Panc1 (cell line): ENCODE measurements at places on chromosomes 1 and 21.

DNA sequence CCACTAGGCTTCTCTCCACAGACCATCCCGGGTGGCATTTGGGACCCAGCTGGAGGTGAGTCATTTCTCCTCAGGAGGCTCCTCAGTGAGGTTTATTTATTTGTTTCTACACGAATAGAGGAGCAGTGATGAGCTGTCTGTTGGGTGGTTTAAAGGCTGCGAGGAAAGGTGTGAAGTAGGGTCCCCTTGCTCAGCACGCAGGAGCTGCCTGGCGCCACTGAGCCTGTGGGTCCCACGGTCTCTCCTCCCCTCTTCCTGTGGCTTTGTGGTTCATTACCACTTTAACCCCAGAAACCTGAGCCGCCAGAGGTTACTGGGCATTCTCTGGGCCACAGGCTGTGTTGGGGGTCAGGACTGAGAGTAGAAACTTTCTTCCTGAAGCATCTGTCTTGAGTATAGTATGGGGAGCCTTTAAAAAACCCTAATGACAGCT is 39.9 kb downstream of the IL6R start:
- no peak for DNase-seq

DNA sequence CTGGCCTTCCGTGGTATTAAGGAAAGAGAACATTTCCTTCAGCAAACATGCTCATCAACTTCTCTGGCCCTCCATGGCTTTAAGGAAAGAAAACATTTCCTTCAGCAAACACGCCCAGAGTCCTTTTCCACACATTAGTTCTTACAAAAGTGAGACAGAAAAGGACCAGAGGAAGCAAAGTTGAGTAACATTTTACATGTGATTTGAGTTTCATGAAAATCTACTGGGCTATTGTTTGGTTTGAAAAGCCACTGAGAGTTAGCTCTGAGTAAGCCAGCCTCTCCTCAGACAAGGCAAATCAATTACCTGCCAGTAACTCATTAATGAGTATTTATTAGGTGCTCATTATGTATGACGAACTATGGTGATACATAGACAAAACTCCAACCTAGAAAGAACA is 78.0 kb downstream of the NID1 start:
- DNase-seq, result no peak

DNA sequence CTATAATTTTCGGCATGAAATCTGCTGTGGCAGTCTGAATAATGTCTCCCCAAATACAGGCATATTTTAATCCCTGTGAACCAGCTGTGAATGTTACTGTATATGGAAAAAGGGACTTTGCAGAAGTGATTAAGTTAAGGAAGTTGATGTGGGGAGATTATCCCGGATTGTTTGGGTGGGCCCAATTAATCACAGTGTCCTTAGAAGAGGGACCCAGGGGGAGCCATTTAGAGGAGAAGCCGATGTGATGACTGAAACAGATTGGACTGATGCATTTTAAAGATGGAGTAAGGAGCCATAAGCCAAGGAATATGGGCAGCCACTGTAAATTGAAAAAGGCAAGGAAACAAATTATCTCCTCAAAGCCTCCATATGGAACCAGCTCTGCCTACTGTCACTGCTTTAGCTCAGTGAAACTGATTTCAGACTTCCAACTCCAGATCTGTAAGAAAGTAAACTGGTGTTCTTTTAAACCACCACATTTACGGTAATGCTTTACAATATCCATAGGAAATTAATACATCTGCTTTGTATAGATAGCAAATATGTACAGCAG is 61.1 kb upstream of the GPR88 start:
- DNase-seq, result no peak

- no peak for DNase-seq
Observed at GRCh38 chr1:205840146-205840923, 9.6 kb downstream of the PM20D1 start.

GRCh38 chr1:8926707-8927694 is 18.7 kb upstream of the CA6 start:
- DNase-seq, result no peak

- no peak for DNase-seq
Observed at GRCh38 chr21:38268864-38269575, 12.2 kb downstream of the KCNJ15 start.

GRCh38 chr1:212401838-212402582 is 12.7 kb downstream of the PACC1 start:
- no peak for DNase-seq

GRCh38 chr1:231065510-231066241 is 25.6 kb upstream of the FAM89A start:
- DNase-seq, result no peak

DNA sequence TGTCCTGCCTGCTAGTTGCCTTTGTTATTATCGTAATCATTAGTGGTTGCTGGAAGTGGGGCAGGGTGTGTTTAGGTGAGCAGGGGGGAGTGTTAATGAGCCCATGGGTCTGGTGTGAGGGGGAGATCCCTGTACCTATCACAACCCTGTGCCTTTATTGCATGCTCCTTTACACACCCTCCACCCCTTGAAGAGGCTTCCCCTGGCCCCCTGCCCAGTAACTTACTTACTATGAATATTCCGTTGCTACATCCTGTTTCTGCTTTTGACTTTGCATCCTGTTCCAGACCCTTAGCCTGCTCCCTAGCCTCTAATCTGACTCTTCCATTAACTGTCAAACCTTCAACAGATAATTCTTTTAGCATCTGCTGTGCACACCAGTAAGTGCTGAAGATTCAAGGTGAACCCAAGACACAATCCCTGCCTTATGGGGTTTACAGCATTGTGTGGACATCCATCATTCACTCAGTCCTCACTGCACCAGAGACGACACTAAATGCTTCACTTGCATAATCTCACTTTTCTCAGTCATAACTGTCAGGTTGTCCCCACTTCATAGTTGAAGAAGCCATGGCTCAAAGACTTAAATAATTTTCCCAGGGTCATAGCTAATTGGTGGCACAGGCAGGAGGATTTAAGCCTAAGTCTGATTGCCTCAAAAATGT is 47.9 kb downstream of the CDC7 start:
- DNase-seq, result no peak

DNA sequence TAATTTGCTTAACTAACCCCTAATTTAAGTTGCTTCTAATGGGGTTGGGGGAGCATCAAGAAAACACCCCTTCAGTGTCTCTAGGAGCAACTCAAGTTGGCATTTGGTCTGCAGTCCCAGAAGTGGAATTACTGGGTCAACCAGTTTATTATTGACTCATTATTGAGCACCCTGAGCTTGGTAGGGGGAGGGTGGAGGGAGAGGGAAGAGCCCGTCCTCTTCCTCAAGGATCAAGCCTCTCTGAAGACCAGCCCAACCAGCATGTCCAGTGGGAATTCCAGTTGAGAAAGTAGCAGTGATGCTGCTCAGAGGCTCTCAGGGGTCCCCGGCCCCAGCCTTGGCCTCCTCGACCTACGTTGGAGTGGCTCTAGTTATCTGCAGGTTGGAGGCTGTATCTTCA is 2.1 kb upstream of the PLA2G2F start:
- no peak for DNase-seq

DNA sequence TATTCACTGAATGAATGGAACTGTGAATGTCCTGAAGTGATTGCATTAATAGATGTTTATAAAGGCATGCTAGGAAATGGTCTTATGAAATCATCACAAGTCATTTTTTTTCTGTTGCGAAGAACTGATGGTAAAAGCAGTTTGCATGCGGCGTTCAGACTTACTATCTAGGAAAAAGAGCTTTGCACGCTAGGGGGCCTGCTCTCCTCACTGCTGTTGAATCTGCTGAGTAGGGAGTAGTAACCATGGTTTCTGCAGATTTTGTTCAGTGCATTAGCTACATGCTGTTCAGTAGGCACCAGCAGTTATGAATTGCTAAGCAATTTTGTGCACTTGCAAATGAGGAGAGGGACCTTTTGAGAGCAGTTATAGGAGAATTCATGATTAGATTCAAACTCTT is 57.9 kb downstream of the CENPF start:
- no peak for DNase-seq

GRCh38 chr1:109228167-109228566 is 14.4 kb downstream of the SARS1 start:
- no peak for DNase-seq

DNA sequence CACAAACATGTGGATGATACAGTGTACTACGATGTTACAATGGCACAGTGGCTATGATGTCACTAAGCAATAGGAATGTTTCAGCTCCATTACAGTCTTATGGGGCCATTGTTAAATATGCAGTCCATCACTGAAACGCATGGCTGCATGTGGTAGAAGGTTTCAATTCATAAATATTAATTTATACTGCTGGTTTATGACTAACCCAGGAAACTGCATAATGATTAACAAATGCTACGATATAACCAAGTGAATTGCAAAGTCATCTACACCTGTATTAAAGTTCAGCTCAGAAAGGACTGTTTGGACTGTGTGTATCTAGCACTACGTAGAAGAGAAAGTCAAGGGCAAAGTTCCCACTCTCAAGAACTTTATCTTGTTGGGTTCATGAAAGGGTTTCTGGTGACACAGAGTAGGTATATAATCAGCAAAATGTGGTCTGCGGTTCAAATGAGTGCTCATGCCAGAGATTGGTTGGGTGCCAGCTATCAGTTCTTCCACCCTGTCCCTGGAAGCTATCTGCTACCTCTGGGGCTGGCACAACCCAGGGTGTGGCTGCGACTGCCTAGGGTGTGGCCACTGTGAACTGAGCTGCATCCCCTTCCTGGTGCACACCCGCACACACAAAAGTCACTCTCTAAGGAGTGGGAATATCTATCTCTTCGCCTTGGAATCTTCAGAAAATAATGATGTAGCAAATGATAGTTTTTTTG is 14.8 kb downstream of the MGST3 start:
- no peak for DNase-seq

- DNase-seq, result peak; percentile 57
Observed at GRCh38 chr1:119275145-119276134, 93.1 kb upstream of the HAO2 start.

DNA sequence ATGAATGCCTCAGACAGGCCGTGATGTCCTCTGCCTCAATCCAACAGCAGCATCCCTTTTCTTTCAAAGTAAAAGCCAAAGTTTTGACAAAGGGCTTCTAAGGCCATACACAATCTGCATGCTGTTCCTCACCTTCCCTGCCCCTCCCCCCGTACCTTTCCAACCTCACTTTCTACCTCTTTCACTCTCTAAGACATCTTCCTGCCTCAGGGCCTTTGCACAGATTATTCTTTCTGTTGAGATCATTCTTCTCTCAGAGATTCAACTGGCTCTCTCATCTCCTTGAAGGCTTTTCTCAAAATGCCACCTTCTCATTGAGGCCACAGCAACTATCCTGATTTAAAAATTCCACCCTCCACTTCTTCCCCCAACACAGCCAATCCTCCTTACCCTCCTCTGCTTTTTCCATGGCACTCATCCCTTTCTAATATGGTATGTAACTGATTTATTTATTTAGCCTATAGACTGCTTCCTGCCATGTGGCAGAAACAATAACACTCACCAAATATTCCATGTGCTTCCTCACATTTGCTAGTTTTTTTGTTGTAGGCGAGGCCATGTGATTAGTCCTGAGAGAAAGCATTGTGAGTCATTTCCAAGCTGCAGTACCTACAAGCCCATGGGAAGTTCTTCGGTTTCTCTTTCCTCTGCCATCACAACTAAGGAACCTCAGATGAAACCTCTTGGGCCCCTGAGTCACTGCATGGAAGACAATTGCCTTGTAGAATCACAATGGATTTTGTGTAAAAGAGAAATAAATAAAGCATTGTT is 58.7 kb upstream of the GADD45A start:
- DNase-seq, result no peak

GRCh38 chr1:98325646-98326440 is 335.7 kb upstream of the SNX7 start:
- DNase-seq, result no peak

DNA sequence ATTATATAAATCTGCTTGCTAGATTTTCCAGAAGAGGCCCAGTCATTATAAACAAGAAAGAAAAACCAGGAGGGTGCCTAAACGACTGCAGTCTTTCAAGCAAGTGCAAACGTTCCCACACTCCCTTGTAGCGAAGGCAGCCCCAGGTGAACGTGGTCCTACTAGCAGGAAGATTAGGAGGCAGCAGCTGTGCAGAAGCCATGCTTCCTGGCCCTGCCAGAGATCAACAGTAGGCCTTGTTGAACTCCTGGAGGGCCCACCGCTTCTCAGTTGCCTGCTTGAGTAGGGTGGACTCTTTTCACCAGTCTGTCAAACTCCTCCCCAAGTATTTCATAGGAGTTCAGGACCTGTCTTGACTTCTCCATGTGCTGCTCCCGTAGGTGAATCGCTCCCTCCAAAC is 163.0 kb upstream of the GORAB start:
- no peak for DNase-seq

DNA sequence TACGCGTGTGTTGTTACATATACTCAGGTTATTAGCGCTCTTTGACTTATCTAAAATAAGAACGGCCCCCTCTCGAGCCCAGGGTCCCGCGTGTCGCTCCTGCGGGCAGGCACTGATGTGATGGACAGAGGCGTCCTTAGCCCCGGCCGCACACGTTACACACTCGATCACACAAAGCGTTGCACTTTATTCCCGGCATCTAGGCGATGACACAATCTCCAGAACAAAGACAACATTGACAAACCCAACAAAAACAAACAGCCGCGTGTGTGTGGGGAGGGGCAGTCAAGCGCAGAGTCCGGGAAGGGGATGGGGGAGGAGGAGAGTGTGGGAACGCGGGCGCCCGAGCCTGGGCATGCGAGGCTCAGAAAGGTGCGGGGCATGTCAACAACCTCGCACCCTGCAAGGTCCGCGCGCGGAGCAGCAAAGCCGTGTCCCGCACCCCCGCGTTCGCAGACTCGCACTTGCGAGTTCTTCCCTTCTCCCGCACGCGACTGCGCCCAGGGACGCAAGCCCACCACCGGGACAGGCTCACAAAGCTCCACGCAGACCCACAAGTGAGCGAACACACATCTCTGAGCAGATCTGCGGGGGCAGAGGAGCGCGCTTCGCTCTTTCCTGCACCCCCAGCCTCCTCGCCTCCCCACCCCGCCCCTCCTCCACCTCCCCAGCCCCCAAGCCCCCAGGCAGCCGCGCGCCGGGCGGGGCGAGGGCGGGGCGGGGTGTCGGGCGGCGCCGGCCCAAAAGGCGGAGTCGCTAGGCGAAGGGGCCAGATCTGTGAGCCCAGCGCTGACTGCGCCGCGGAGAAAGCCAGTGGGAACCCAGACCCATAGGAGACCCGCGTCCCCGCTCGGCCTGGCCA is at the start of gene EFNA1:
TSS of gene EFNA1 (plus strand) at position 772 of the 862 bp plus-strand sequence. CDS start 102 bp downstream, outside the sequence.
- DNase-seq, result no peak

GRCh38 chr1:14261395-14261794 is 337.1 kb upstream of the KAZN start:
- no peak for DNase-seq

GRCh38 chr1:21232044-21232443 is 55.3 kb upstream of the EIF4G3 start:
- no peak for DNase-seq

- no peak for DNase-seq
Observed at GRCh38 chr1:35555212-35555584, 2.0 kb downstream of the KIAA0319L start.

DNA sequence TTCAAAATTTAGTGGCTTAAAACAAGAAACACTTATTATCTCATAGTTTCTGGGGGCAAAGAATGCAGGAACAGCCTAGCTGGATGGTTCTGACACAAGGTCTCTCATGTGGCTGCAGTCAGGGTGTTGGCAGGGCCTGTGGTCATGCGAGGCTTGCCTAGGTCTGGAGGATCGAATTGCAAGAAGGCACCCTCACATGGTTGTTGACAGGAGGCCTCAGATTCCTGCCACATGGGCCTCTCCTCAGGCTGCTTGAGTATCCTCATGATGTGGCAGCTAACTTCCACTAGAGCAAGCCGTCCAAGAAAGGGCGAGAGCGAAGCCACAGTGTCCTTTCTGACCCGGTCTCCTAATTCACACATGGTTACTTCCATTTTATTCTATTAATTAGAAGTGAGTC is 6.2 kb upstream of the NRIP1 start:
- no peak for DNase-seq

- no peak for DNase-seq
Observed at GRCh38 chr1:11653101-11653860, 948 bp downstream of the FBXO2 start.
